ENCODE measurements at places on chromosomes 1 and 21.

- DNase-seq = no peak
Measured at GRCh38 chr1:222123111-222123510, 381.2 kb upstream of the DUSP10 start.

DNA sequence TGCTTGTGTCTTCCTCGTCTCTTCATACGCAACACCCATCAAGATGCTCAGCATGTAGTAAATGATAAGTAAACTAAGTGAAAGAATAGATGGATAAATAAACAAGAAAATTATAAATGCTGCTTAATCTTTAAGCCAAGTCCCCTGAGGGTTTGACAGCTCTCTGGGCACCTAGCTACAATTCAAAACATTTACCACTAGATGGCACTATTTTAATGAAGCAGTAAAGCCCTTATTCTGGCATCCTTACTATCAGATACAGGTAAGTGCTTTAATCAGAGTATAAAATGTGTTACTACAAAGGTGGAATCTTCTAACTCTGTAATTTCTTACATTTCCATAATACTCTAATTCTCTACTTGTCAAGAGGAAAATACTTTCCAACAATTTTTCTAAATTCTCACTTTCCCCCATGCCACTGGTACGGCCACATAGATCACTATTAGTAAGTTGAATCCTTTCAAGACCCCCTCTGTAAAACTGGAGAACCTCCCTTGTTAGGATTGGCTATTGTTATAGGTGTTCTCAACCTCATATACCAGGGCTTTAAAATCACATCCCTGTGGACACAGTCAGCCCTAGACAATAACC, 137.8 kb downstream of the BARHL2 start:
- DNase-seq = peak; percentile 30

- DNase-seq = peak; percentile 83
Measured at GRCh38 chr1:178238722-178239510, 145.0 kb downstream of the RASAL2 start.

DNA sequence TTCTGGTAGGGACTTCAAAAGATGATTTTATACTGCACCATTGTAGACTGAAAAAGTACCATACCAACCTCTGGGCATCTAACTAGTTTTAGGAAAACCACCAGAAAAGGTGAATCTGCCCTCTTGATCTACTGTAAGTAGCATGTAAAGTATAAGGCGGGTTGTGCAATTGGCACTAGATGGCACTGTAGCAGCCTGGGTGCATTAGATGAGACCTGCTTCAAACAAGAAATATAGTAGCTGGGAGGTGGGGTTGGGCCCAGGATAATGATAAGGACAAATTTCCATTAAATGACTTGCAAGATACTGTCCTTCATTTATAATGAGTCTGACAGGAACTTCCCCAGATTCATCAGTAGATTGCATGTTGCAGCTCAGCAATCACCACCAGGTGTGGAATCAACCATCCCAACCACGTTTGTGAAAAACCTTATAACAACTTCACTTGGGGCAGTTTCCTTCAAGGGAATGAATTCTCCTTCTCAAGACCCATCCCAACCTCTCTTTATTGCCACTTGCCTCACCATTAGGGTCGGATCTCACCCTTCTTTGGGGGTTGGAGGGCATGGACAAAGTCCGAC, 37.3 kb upstream of the IL10 start:
- DNase-seq = no peak

DNA sequence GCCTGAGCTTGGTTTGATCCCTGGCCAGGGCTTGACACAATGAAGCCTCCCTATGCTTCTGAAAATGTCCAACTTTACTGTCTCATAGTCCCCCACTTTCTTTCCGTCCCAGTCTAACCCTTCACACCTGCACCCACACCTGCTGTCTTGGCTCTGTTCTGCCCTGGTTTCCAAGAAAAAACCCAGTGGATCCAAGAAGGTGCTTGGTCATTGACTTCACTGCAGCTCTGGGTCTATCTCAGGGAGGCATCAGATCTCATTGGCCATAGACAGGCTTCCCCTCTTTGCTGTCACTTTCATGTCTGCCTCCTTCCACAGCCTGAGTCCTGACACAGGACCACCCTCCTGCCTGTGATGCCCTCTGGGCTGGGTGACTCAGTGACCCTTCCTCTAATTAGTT, 37.8 kb upstream of the ETV3 start:
- DNase-seq = no peak

DNA sequence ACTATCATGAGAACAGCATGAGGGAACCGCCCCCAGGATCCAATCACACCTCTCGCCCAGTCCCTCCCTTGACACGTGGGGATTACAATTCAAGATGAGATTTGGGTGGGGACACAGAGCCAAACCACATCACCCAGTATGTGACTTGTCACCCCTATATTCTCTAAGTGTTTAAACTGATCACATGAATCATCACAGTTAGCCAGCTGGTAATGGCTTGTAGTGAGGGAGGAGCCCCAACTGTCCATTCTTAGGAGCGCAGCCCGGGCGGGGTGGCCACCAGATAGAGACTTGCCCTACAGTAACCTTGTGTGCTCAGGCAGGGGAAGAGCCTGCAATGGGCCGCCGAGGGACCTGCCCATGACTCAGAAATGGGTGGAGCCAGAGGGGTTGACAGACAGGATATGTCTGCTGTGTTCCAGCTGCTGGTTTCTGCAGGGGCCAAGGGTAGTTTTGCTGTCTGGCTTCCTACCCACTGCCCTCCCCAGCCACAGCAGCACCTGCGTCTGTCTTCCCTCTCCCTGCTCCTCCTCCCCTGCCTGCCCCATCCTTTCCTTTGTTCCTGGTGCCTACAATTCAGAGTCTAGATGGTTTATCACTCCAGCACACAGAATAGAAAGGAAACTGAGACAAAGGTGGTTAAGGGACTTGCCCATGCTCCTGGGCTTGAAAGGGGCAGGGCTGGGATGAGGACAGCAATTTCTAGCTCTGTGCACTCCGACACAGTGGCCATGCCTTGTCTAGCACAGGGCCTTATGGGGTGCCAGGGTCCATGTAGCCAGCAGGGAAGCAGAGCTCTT, 9.2 kb downstream of the ABCG1 start:
- DNase-seq = no peak

- DNase-seq = peak; percentile 8
Measured at GRCh38 chr1:20974069-20974468, 187.0 kb upstream of the HP1BP3 start.

All from amniotic stem cell (primary cell).